Brain (organoid and tissue), 16 donors: ENCODE measurements at places on chromosomes 11 and 22. TPM values are rescaled to one million over a fixed set of nuclear protein-coding genes. Genes with fewer than 3 reads are reported as not detected.

The TENM4 gene
- 15.7 TPM for polyA plus RNA-seq

The DEFB131B gene
- polyA plus RNA-seq, result not detected

The BATF2 gene
- 1.4 TPM for polyA plus RNA-seq

The ZNF280A gene
- polyA plus RNA-seq, result not detected
